ENCODE measurements at places on chromosomes 7 and 10.

GRCh38 chr7:43076189-43076605 lies 36.2 kb upstream of the HECW1 start:
- no peak for DNase-seq

GRCh38 chr7:28237363-28237762 lies 56.8 kb upstream of the JAZF1 start:
- no peak for DNase-seq

DNA sequence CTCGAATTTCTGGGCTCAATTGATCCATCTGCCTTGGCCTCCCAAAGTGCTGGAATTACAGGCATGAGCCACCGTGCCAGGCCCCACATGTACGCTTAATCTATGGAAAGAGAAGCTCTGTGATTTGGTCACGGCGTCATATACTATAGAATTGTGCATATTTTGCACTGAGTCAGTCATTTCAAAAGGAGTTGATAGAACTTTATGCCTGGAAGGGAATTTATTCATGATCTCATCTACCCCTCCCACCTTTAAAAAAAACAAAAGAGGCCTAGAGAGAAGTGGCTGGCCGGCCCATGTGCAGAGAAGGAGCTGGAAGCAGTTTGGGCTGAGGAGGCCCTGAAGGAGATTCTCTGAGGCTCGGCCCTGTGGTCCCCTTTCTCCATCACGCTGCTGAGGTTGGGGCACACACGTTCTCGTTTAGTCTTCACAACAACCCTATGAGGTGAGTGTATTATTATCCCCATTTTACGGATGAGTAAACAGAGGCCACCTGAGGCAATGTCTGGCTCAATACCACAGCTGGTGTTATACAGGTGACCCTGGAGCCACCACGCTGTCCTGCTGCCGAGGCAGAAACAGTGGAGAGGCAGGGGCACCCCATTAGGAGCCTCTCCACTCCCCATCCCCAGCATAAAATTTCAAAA lies 47.2 kb upstream of the ZRANB1 start:
- no peak for DNase-seq

DNA sequence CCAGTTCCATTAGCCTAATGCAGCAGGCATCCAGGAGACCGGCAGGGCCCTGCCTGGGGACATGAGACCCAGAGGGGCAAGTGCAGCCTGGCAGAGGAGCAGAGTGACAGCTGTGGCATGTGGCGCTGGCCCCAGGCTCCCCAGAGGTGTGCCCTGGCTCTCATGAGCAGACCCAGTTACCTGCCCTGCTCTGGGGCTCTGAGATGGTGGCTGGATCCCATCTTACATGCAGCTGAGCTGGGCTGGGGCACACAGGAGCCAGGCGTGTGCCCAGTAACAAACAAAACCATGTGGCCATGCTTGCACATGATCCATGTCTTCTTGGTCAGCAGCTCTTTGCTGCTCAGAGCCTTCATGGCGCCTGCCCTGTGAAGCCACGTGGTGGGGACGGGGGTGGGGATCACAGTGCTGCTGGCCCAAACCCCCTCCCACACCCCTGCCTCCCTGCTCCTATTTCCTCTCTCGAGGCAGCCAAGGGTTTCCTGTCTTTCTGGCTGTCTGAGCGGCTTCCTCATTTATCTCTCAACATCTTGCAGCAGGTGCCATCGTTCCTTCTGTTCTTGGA lies 40.3 kb upstream of the GTF2I start:
- DNase-seq = no peak

DNA sequence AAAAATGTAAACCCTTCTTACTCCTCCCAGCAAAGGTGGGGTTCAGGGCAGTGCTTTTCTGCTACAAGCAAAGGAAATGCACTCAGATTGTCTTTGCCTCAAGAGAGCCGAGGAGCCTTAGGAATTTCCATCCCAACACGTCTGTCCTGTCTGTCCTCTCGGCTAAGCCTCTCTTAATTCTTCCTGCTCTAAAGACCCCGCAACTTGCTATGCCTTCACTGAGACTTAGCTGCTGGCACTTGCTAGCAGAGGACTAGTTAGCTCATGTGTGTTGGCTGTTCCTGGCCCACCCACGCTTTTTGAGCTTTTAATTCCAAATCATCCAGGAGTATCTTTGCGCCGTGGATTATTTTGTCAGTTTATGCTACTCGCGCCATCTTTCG lies 481 bp upstream of the NPM3 start:
- no peak for DNase-seq

DNA sequence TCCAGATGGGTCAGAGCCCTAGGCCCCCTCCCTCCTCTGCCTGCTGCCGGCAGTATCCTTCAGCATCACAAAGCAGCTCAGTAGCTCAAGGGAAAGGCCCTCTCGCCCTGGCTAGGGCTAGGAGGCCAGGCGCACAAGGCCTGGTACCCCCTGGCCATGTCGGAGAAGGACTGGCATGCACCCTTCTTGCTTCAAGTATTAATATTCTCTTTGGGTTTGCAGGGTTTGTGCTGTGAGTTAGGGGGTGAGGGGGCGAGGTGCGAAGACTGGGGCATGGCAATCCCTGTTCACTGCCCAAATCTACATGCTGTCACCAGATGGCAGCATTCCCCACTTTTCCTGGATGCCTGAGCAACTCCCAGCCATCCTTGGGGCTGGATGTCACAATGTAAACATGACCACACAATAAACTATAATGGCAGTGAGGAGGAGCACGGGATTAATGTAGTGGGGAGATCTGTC lies 105.2 kb downstream of the NEURL1 start:
- DNase-seq = no peak

DNA sequence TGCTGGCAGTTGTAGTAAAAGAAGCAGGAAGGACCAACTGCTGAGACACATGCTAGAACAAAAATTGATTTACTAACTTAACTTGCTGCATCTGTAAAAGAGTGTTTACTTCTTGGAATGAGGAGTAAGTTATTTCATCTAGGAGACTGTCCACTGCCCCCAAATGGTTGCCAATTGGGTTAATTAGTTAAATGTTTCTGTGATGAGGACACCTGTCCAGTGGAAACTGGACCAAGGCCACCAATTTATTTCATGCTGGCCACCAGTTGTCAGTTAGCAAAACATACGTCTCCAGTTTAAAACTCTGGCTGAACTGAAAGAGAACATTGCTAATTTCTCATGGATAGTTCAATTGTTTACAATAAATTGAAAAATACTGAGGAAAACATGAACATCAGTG lies 191.7 kb downstream of the PPP1R9A start:
- DNase-seq = no peak

GRCh38 chr7:76294344-76295024 lies 8.0 kb upstream of the HSPB1 start:
- no peak for DNase-seq

DNA sequence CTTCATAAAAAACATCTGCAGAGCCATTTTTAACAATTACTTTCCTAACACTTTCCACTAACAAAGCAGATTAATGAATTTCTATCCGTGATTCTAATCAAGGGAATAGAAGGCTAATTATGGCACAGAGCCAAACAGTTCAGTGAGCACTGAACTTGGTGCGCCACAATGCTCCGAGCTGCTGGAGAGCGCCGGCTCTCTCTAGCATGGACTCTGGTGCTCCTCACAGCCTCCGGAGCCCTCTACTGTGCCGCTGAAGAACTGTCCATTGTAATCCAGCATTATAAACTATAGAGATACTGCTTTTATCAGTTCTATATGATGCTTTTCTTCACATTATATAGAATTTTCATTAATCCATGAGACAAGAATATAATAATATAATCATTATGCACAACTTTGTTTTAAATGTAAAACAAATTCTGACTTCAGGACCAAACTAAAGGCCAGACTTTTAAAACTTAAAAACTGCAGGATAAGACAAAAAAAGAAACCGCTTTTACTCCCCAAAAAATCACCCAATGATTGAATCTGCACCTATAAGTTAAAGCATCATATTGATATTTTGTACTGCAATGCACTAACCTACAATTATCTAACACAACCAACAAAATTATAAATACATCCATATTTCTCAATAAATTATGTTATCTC lies 123.6 kb downstream of the RNF32 start:
- no peak for DNase-seq

DNA sequence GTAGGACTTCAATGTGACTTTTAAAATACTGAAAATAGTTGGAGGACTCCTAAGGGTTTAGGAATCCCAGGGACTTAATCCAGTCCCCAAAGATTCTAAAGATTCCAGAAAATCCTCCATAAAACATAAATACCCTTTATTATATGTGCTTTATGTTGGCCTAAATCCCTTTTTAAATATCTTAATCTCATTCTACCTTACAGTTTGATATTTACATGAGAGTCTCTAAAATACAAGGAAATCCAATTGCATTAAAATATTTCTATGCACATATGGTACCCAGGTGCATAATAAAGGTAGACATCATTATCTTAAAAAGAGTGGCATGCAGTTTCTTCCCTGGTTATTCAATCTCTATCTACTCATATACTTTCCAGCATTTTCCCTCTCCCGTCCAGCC lies 51.8 kb downstream of the BPGM start:
- no peak for DNase-seq

GRCh38 chr7:28151965-28152364 lies 28.6 kb downstream of the JAZF1 start:
- no peak for DNase-seq

- DNase-seq = no peak
These were observed 38.2 kb upstream of the CYP2C18 start for GRCh38 chr10:94645285-94645684.

DNA sequence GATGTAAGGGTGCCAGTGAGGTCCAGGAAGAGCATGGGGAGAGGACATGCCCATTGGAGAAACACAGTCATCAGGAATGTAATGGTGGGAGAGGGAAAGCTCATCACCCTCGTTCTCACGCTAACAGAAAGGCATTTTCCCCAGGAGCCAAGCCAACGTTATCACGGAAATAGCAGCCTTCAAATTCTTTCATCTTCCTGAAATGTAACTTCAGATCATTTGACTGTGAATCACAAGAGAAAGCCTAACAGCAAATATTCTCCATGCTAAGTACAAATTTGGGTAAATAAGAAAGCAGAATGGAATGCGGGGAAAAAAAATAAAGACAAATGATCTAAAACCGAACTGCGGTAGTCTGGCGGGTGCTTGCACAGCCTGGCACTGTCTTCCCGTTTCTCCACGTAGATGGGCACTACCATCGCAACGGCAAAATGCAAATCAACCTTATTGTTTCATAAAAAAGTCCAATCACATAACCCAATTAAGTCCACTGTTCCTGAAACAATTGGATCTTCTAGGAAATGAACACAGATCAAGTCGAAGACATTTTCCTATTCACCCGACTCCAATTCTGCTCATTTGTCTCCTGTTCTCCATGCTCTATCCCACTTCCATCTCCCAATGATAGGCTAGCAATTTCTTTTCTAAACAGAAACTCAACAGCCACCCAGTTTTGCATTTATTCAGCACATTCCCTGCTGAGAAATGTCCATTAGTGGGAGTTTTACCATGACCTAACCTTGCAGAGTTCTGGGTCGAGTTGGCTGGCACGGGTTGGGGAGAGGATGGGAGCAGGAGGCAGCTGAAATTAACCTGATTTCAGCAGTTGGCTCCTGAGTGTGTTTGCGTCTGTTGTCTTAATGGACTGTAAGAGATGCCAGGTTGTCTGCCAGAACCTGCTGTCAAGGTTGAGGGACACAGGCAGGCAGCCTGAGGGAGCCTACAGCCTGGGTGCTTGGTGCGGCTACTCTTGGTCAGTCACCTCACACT lies 74.6 kb upstream of the FRMD4A start:
- no peak for DNase-seq

DNA sequence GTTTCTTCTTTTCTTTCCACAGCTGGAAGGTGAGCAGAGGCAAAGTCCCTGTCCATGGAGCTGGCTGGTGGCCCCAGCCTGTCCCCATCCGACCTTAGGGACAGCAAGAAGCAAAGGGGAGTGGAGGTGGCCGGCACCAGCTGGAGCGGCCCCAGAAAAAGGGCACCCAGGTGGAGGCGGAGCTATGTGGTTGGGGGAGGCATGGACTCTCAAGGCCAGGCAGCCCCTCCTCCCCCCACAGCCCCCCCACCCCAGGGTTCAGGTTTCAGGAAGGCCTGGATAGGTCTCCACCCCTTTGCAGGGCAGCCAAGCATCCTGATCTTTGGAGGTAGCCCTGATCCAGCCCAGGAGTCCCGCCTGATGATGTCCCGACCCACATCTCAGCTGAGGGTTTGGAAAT lies at the start of gene SSC4D:
TSS of gene SSC4D (minus strand) at position 161 of the 400 bp plus-strand sequence. CDS start 5,258 bp downstream, outside the sequence.
- DNase-seq = no peak

- DNase-seq = no peak
These were observed 37.1 kb downstream of the ATXN7L1 start for GRCh38 chr7:105839266-105839665.

- no peak for DNase-seq
These were observed 382.1 kb upstream of the GALNT17 start for GRCh38 chr7:70749831-70750230.

DNA sequence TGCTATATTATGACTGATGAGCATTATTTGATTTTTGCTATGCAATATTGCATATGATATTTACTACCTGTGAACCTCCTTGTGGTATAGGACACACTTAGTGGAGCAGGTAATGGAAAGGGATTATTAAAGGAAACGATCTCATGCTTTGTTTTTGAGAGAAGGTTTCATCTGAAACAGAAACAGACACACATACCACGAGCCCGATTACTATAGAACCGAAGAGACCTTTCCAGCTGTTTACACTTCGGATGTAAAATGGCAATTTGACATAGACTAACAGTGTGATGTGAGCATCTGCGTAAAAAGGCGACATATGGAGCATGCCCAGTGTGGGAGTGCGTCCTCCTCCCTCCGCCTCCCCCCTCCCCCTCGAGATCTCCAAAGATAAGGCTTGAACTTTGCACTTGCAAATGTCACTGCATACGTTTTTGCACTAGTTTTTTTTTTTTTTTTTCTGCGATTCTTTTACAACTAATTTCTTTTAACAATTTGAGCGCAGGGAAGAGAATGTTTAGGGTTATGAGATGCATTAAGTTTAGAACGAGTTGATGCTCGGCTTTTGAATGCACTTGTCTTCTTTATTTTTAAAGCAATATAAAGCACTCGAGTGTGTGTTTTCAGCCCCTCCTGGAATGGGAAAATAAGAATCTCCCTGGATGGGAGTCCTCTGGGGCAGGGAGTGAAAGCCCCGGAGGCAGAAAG lies 251.0 kb downstream of the NSUN6 start:
- no peak for DNase-seq

DNA sequence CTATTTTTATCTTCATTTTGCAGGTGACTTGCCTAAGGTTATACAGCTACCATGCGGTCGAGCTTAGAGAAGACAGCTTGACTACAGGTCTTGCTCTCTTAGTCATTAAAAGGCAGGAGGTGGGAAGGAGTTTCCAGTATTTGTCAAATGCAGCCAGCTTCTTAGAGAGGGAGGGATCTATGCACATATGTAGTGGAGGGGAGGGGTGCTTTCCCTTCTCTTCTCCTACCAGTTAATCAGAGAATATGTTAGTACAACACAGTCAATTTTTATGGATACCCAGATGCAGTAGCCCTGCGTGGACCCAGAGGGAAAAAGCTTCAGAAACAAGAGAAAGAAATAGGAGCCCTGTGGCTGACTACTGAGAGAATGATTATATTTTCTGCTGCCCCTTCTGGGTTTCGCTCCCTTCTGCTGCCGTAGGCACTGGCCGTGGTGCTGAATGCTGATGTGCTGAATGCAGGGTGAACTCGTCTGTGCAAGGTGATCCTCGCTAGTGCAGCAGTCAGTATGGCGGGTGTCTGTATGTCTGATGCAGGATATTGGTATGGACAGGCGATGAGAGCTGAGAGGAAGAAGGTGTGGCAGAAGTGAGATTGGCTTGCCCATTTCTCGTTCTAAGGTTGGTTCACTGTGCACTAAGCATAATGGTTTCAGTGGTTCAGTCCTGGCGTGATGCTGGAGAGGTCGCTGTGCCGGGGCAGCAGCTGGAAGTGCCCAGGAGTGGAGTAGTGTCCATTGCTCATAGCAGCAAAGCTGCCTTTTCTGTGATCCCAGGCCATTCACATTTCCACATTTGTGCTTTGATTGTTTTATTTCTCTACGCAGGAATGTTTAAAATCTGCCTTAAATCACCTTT lies 189.2 kb upstream of the PODXL start:
- no peak for DNase-seq

All from activated CD8-positive, alpha-beta memory T cell treated with anti-CD3 and anti-CD28 coated beads for 4 hours (primary cell).